ENCODE measurements at places on chromosomes 4 and X.

- DNase-seq, result no peak
Measured at GRCh38 chr4:76016393-76016792, 6.9 kb downstream of the CXCL10 start.

GRCh38 chr4:145176641-145177432 lies 3.6 kb downstream of the OTUD4 start:
- DNase-seq, result no peak

GRCh38 chrX:11970578-11971359 lies 167.5 kb upstream of the FRMPD4 start:
- no peak for DNase-seq

GRCh38 chrX:86981326-86981879 lies 536.2 kb upstream of the KLHL4 start:
- no peak for DNase-seq

DNA sequence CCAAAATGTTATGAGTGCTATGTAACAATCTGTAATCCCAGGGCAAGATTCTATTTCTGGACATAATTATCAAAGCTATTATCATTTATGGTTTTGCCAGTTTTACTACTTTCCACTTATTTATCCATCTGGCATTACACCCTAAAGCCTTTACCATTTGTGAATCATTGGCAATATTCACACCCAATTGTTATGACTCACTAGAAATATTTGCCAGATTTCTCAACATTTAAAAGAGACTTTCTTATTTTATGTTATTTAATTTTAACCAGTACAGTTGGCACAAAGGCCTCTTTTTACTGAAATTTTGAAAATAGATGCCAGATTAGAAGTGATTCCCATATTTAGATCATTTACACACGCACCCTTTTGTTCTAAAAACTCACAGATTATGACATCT lies 242.7 kb upstream of the WDFY3 start:
- no peak for DNase-seq

DNA sequence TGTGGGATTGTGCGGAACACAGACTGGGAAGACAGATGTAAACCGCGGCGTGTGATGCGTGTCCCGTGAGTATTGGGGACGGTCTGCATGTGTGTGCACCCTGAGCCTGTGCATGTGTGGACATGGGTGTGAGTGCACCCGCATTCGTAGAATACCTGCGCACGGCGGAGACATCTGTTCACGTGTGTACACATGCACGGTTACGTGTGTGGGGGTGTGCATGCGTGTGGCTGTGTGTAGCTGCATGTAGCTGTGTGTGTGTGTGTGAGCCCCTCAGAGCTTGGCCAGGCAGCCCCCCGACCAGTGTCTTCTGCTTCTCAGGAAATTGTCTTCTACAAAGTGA lies 19.6 kb downstream of the ATP5ME start:
- no peak for DNase-seq

- DNase-seq, result no peak
Measured at GRCh38 chr4:61428950-61429349, 228.8 kb downstream of the ADGRL3 start.

- no peak for DNase-seq
Measured at GRCh38 chr4:130608121-130608520, 1512.2 kb downstream of the C4orf33 start.

DNA sequence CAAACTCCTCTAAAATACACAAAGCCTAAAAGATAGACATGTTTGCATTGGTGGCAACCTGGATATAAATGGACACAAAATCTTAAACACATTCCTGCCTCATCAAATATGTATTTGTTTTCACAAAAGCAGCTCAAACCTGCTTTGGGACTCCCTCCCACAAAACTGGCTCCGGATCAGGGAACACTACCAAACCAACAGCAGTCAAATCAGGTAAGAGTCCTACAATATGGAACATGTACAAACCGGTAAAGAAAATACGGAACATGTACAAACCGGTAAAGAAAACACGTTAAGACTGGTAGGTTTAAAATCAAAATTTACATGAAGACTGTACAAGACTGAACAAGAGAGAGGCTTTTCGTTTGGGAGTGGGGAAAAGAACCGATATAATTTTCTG lies 4.3 kb downstream of the AMTN start:
- no peak for DNase-seq

DNA sequence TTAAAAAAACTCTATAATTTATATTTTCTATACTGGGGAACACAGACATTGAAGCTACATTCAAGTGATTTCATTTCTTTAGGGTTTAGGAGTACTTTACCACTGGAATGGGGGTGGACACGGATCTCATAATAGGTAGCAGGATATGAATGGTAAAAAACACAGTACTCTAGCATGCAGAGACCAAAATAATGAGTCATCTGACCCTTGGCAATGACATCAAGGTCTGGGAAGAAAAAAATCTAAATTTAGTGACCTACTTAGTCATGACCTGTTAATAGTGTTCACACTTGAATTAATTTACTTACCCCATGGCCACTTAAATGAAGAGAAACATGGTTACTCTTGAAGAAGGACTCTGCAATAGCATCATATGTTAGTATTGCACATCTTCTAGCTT lies 187.9 kb downstream of the EPHA5 start:
- no peak for DNase-seq

DNA sequence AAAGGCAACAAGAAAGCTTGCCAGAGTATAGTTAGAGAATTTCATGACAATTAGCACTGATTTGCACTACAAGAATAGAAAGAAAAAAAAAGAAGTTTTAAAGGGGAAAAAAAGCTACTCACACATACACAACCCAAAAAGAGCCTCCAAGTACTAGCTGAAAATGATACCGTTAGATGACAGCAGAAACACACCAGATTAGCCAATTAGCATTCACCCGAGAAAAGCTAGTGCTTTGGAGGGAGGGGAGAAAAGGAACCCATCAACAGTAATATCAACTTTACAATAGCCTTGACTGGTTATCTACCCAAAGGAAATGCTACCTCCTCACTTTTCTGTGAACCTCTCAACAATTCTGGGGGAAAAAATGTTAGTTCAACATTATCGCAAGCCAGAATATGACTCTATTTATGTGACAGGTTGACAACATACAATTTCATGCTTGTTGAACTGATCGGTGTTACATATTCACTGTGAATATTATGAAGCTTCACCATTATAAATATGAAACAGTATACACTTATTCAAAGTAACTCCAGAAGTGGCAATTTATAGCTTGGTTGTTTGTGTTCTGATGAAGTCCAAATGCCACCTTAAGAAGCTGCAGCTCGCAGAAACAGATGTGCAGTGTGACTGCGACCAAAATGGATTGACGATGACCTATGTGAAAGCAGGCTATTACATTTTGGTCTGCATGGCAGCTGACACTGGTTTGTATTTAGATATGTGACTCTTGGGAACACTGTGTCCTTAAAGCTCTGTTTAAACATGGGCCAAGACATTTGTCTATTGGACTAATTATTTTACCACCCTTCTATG lies 15.9 kb downstream of the PPARGC1A start:
- no peak for DNase-seq

DNA sequence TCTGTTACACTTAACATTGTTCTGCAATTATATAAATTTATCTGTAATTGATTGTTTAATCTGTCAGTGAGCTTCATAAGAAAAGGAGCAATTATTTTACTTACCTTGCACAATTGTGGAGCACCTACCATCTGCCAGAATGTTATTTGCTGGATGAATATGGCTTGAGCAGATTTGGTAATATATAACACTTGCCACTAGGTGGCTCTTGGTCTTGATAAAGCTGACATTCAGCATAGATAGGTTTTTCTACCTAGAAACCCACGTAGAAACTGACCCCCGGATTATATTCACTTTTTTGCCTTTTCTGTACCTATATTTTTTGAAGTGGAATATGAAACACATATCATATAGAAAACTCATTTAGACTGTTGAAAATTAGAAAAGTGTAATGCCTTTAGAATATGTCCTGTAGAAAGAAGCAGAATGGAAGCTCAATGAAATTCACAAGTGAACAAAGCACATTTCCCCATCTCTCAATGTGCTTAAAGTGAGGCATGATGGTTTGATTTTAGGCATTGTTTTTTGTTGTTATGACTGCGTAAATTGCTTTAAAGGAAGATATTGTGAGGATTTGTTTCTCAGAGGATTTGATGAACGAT lies 9.5 kb downstream of the RBPJ start:
- no peak for DNase-seq

GRCh38 chr4:90904021-90904420 lies 776.8 kb downstream of the CCSER1 start:
- DNase-seq, result no peak

DNA sequence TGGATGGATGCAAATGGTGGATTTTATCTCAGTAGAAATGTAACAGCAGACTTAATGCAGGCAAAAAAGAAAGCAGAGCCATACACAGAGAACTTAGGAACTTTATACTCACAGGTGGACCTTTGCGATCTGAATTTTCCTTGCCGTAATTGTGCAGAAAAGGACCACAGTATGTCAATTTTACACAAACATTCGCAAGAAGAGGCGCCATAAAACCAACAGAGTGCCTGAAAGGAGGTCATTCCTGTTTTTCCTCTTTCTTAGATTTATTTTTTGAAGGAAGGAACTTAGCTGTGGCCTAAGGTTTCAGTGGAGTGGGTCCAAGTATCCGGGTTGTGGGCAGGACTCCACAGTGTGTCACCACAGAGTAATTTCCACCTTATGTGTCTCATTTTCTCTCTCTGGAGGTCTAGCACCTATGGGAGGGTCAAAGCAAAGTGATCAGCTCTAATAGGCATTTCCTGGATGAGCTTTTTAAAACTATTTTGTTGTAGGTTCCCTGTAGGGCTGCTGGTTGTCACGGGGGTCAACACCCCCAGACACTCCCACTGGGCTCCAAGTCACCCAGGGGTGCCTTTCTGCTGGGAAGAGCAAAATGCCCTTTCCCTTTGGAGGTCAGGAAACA lies 24.7 kb upstream of the PBDC1 start:
- DNase-seq, result no peak

- DNase-seq, result no peak
Measured at GRCh38 chrX:50805276-50805675, 8.7 kb downstream of the SHROOM4 start.

DNA sequence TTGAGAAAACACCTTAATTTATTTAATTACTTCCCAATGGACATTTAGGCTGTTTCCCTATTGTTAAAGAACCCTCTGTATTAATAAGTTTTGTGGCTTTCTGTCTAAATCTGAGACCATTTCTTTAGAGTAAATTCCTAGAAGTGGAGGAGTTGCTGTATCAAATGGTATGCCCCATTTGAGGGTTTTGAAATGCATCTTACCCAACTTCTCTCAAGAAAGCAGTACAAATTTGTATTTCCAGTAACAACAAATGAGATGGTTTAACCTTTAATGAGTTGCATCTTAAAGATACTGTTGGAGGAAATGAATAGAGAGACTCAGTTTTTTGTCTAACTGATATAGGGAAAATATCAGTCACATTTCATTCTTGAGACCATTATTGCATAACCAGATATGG lies 70.5 kb upstream of the CBLL2 start:
- no peak for DNase-seq

- DNase-seq, result no peak
Measured at GRCh38 chr4:122663814-122664610, 43.1 kb upstream of the IL21 start.

DNA sequence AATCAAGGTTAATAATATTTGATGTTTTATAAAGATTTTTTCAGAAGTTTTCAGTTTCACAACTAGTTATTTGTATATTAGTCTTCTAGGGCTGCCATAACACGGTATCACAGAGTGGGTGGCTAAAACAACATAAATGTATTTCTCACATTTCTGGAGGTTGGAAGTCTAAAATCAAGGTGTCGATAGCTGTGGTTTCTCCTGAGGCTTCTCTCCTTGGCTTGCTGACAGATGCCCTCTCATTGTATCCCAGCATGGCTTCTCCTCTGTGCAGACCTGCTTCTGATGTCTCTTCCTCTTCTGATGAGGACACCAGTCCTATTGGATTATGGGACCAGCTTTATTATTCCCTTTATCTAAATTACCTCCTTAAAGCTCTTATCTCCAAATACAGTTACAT lies 1456.6 kb downstream of the STIM2 start:
- DNase-seq, result no peak

GRCh38 chr4:8414377-8414776 lies 26.1 kb downstream of the ACOX3 start:
- no peak for DNase-seq

DNA sequence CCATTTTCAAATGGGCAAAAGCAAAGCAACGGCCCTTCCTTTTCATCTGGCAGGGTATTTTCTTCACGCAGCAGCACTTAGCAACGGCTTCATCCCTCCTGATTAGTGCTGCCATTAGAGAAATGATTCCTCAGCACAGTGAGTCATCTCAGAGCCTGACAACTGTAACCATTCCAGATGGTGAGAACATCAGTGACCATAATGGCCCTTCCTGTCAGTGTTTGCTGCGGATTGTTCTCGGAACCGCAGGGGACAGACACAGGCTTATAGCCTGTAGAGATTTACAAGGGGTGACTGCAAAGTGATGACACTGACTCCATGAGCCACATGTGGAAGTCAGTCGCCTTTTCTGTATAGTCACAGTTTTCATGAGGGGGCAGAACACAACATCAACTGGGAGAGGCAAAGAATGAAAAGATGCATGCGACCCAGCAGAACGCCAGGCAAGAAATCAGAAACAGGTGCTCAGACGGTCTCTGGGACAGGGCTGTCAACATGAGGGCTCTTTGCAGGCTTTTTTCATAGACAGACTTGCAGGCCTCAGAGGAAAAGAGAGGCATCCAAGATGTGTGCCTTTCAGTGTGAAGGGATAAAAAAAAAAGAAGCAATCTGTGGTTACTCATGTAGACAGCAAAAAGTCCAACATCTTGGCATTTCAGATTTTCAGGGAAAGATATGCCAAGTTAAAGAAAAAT lies 69.9 kb upstream of the FBXW7 start:
- DNase-seq, result no peak

DNA sequence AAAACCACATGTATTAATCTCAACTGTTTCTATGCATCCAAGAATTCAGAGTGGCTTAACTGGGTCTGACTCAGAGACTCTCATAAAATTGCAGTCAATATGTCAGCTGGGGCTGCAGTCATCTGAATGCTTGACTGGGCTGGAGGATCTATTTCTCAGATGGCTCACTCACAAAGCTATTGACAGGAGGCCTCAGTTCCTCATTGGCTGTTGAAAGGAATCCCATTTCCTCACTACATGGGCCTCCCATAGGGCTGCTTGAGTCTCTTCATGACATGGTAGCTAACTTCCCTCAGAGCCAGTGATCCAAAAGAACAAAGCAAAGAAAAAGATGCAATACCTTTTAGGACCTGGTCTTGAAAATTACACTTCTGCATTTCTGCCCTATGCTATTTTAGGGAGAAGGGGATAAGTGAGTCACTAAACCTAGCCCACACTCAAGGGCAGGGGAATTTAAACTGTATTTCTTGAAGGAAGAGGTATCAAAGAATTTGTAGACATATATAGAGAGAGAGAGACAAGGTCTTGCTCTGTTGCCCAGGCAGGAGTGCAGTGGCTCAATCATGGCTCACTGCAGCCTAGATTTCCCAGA lies 9.8 kb downstream of the SCFD2 start:
- no peak for DNase-seq

- peak; percentile 27 for DNase-seq
Measured at GRCh38 chrX:40094041-40094899, 3.5 kb downstream of the BCOR start.

GRCh38 chr4:141826260-141826659 lies 189.9 kb downstream of the IL15 start:
- no peak for DNase-seq

- DNase-seq, result no peak
Measured at GRCh38 chr4:120870279-120870673, 52.2 kb downstream of the PRDM5 start.

- no peak for DNase-seq
Measured at GRCh38 chr4:140049849-140050637, 103.9 kb downstream of the MAML3 start.

- DNase-seq, result no peak
Measured at GRCh38 chr4:9704551-9705332, 76.7 kb upstream of the DRD5 start.

- DNase-seq, result no peak
Measured at GRCh38 chr4:108751321-108751720, 11.5 kb downstream of the ETNPPL start.
